HL-60 (cell line): ENCODE measurements at places on chromosomes 12 and 14.

- peak; percentile 94 for DNase-seq
Observed at GRCh38 chr14:24277606-24278321, 6.4 kb upstream of the RABGGTA start.

DNA sequence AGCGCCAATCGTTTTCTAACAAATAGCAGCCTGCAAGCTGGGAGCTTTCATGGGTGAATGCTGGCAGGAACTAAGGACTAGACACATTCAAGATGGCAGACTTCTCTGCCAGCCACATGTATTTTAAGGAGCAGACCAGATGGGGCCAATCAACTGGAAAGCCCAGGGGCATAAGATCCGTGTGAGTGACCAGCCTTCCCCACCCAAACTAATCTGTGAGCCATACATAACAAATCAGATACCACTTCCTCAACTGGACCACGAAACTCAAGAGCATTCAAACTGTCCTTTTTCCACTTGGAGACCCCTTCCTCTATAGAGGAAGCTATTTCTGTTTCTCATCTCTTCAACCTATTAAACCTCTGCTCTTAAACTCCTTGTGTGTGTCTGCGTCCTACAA, 9.7 kb downstream of the TCL1B start:
- no peak for DNase-seq

DNA sequence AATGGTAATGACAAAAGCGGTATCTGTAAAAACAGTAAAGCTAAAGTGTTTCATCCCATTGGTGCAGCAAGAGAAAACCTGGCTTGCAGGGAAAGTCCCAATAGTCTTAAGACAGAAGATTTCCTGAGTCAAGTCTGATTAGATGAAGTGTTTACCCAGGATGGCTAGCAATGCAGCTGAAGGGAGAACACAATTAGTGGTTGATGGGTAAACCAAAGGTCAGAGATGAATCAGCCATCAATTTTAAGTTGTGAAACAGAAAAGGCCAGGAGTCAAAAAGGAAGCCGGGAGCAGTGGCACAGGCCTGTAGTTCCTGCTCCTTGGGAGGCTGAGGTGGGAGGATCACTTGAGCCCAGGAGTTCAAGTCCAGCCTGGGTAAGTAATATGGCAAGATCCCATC, 52.6 kb downstream of the SEC23A start:
- DNase-seq: no peak

- DNase-seq: no peak
Observed at GRCh38 chr14:51439896-51440295, 199.8 kb downstream of the TMX1 start.

- no peak for DNase-seq
Observed at GRCh38 chr12:77489331-77489970, 341.2 kb upstream of the NAV3 start.

DNA sequence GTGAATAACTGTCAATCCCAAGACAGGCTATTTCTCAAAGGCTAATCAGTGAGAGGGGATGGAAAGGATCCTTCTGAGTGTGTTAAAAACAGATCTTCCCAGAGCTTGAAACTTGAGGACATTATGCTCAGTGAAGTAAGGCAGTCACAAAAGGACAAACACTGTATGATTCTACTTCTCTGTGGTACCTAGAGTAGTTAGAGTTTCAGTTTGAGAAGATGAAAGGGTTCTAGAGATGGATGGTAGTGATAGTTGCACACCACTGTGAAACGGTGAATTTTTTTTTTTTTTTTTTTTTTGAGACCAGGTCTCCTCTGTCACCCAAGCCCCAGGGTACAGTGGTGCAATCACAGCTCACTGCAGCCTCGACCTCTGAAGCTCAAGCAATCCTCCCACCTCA, 133.8 kb downstream of the SAMD4A start:
- no peak for DNase-seq

GRCh38 chr12:79194595-79194994, 330.0 kb downstream of the SYT1 start:
- no peak for DNase-seq
